ENCODE measurements at places on chromosomes 7 and 10. TPM values are rescaled to one million over a fixed set of nuclear protein-coding genes. Genes with fewer than 3 reads are reported as not detected.

The CEP55 gene
- 1.1 TPM for total RNA-seq

The DNAJC12 gene
- total RNA-seq: 1.9 TPM

The C10orf53 gene
- not detected for total RNA-seq

The SUGCT gene
- 6.4 TPM for total RNA-seq

The YKT6 gene
- total RNA-seq: 55.2 TPM

The VIPR2 gene
- total RNA-seq: 2.1 TPM

The FEZF1 gene
- total RNA-seq: not detected

The PDZD7 gene
- 0.83 TPM for total RNA-seq

The GPR26 gene
- total RNA-seq: not detected

The GHRHR gene
- total RNA-seq: not detected

All from Peyer's patch (tissue), 4 donors.